Epithelial cell of proximal tubule (primary cell): ENCODE measurements at places on chromosomes 3 and 15. TPM values are rescaled to one million over a fixed set of nuclear protein-coding genes. Genes with fewer than 3 reads are reported as not detected.

- no peak for DNase-seq
Measured at GRCh38 chr3:4061783-4062360, 241.3 kb upstream of the SETMAR start.

Gene SECISBP2L
- total RNA-seq: 12.5 and 14.4 TPM in 2 replicates

DNA sequence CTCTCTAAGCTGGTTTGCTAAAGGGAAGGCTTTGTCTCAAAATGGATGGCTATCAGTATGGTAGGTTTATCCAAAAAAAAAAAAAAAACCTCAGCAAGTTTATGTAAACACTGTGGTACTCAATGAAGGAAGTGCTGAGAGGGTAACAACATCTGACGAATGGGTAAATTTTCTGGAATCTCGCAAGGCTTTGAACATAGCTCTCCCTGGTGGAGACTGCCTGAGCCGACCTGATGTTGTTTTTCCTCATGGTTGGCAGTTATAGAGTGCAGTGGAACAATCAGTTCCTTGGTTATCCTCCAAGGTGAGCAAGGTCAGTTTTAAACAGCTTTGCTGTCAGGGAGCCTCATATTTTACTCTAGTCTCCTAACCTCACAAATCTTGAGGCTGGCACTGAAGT lies 94.6 kb downstream of the ZPLD1 start:
- no peak for DNase-seq

DNA sequence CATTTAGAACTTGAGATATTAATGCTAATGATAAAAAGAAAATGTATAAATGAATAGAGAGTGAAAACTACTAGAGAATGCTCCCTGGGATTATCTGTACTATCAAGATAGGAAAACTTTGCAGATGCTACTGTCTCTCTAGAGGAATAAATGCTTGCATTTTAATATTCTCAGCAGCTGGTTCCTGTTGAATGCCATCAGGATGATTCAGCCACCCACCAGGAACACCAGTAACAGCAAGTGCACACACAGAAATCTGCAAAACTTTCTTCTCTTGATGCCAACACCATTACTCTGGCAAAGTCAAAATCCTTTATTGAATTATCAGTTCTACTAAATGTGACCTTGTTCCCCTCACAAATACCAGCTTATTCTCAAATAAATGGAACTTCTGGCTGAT lies 148.4 kb downstream of the TIGIT start:
- DNase-seq: no peak

Gene SLC15A2
- total RNA-seq: 0.22 and 0.40 TPM in 2 replicates

- no peak for DNase-seq
Measured at GRCh38 chr3:87361956-87362355, 85.6 kb upstream of the POU1F1 start.

DNA sequence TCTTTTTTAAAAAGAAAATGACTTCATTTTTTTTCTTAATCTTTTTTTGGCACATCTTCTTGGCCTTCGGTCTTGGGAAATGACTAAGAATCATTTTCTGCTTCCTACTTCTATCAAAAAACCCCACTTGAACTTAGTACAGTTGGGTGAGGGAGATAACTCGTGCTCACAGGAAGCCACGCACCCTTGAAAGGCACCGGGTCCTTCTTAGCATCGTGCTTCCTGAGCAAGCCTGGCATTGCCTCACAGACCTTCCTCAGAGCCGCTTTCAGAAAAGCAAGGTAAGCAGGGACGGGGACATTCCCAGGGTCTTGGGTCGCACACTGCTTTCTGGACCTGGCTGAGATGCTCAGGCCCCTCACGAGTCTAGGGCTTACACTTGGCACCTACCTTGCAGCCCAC lies at the start of gene CCR4:
Gene CCR4, plus strand, starts transcription at position 235 of the 402 bp plus-strand sequence. CDS start 1,779 bp downstream, outside the sequence.
- no peak for DNase-seq

DNA sequence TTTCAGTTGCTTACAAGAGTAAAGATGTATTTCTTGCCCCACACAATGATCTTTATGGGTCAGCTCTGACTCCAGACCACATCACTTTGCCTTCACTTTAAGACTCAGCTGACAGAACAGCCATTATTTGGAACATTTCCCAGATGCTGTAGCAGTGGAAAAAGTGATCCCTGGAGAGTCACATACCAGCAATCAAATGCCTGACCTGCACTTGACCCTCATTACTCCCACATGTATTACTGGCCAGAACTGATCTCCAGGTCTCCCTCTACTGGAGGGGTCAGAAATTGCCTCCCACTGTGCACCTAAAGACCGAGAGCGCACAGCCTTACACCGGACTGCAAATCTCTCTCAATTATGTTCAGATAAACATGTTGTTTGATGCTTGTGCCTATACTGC lies 88.6 kb upstream of the ZNF385D start:
- DNase-seq: peak; percentile 71

Gene ZNF662
- total RNA-seq: 1.7 and 6.3 TPM in 2 replicates
